Dermis microvascular lymphatic vessel endothelial cell (primary cell): ENCODE measurements at places on chromosomes 2 and 18. TPM values are rescaled to one million over a fixed set of nuclear protein-coding genes. Genes with fewer than 3 reads are reported as not detected.

Gene SKOR2
- not detected in 2 replicates for total RNA-seq

Gene DSC2
- under 0.01 and 0.13 TPM in 2 replicates for total RNA-seq

Gene GCKR
- 0.13 TPM in 1 of 2 replicates, not detected in the other for total RNA-seq

Gene MYL1
- total RNA-seq, result not detected in 2 replicates

Gene NAT8
- total RNA-seq, result not detected in 2 replicates

Gene TFPI
- 716 and 1,528 TPM in 2 replicates for total RNA-seq

Gene CYTIP
- total RNA-seq, result not detected in 2 replicates

Gene HOXD4
- 2.3 and 2.5 TPM in 2 replicates for total RNA-seq

Gene RAD51AP2
- not detected in 2 replicates for total RNA-seq
